ENCODE measurements at places on chromosomes 2 and 18. TPM values are rescaled to one million over a fixed set of nuclear protein-coding genes. Genes with fewer than 3 reads are reported as not detected.

GRCh38 chr2:106338043-106338442 is 130.2 kb downstream of the RGPD3 start:
- no peak for DNase-seq

GRCh38 chr2:241216211-241216761 is 27.8 kb downstream of the ANO7 start:
- no peak for DNase-seq

DNA sequence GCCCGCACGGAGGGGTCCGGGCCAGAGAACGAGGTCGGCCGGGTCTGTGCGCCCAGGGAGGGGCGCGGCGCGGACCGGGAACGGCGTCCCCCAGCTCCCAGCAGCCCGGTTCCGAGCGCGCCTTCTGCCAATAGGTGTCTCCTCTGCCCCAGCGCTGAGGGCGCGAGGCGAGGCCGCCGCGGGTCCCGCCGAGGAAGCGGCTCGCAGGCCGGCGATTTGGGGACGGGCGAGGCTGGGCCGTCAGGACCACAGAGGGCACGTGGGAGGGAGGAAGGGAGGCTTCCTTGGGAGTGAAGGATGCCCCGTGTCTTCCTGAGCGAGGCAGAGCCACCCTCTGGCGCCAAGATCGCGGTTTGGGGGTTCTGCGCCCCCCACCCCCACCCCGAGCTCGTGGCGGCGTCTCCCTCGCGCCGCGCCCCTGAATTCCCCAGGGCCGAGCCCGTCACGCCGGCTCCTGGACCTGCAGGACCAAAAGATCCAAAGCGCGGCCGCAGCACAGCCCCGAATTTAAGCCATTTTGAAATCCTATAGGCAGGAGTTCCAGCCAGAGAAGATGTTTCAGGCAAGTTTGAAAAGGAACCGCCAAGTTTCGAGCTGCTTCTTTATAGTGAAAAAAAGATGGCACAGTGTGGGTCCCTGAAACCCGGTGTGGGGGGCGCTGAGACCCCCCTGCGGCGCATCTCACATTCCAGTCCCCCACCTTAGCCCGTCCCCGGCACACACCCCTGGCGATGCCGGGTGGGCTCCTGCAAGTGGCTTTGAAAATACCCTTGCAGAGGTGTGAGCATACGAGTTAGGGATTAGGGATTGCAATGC is 909 bp downstream of the NFATC1 start:
- DNase-seq: peak; percentile 83

The ALPG gene
- total RNA-seq: not detected

The MFSD6 gene
- total RNA-seq: 47.5 TPM

The CIAO1 gene
- 62.7 TPM for total RNA-seq
